ENCODE measurements at places on chromosomes 7 and 10. TPM values are rescaled to one million over a fixed set of nuclear protein-coding genes. Genes with fewer than 3 reads are reported as not detected.

Gene ATE1
- 62.4 TPM for total RNA-seq

Gene VSTM4
- total RNA-seq: 109 TPM

Gene TCAF2
- total RNA-seq: 1.7 TPM

Gene ITPRIP
- total RNA-seq: 44.2 TPM

Gene FAM25A
- not detected for total RNA-seq

- H3K27me3 ChIP-seq: no peaks in the 10 kb centered on the region
- no peak for DNase-seq
- no peak overlapping the region for H3K4me3 ChIP-seq
- H3K4me1 ChIP-seq: peaks cover 2% of the 10 kb centered on the region
- no peak overlapping the region for H3K27ac ChIP-seq
Measured at GRCh38 chr10:87613751-87614150, 45.9 kb upstream of the PAPSS2 start.

DNA sequence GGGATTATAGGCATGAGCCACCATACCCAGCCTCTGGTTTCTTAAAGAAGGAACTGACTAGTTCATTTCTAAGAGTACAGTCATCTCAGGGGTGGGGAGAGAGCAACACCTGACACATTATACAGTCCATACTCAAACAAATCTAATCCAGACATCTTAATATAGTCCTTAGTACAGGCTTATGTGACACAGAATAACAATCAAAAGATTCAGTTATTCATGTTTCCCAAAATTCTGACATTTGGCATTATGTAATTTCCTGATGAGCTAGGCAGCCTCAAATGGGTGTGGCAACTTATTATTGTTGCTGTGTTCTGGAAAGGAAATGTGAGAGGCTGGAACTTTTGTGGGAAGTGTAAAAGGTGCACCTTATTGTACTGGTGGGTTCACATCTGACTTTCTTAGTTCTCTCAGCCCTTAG is 116.3 kb downstream of the WDFY4 start:
- no peak overlapping the region for H3K27ac ChIP-seq
- H3K36me3 ChIP-seq: no peaks in the 10 kb centered on the region
- no peak for DNase-seq
- H3K4me1 ChIP-seq: peaks cover 15% of the 10 kb centered on the region

- no peak overlapping the region for H3K27ac ChIP-seq
- peaks cover 20% of the 10 kb centered on the region for H3K4me1 ChIP-seq
- no peak for DNase-seq
- no peaks in the 10 kb centered on the region for H3K36me3 ChIP-seq
Measured at GRCh38 chr7:97015279-97015678, 9.4 kb downstream of the DLX5 start.

DNA sequence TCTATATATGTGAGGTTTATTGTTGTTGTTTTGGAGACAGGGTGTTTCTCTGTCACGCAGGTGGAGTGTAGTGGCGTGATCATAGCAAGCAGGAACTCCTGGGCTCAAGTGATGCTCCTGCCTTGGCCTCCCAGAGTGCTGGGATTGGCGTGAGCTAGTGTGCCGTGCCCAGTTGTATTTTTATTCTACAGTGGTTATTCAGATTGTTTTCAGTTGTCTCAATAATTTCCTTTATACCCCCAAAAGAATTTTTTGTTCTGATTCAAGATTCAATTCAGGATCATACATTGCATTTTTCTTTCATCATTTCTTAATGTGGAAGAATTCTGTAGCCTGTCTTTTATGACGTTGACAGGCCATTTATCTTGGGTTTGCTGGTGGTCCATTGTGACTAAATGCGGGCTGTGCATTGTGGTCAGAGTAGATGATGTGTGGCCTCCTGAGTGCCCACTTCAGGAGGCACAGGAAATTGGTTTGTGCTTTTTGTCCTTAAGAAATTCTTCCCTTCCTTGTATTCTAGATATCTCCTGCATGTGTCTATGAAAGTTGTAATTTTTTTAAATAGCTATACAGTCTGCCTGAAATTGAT is 22.9 kb downstream of the RBM33 start:
- no peak overlapping the region for H3K27ac ChIP-seq
- H3K27me3 ChIP-seq: no peaks in the 10 kb centered on the region
- no peak overlapping the region for H3K4me3 ChIP-seq
- H3K4me1 ChIP-seq: peaks cover 48% of the 10 kb centered on the region
